ENCODE measurements at places on chromosomes 6 and 20.

GRCh38 chr20:41264819-41265218 is 52.7 kb downstream of the ZHX3 start:
- H3K4me1 ChIP-seq: no peaks in the 10 kb centered on the region
- no peaks in the 10 kb centered on the region for H3K27me3 ChIP-seq
- no peak for DNase-seq
- no peaks in the 10 kb centered on the region for H3K36me3 ChIP-seq

DNA sequence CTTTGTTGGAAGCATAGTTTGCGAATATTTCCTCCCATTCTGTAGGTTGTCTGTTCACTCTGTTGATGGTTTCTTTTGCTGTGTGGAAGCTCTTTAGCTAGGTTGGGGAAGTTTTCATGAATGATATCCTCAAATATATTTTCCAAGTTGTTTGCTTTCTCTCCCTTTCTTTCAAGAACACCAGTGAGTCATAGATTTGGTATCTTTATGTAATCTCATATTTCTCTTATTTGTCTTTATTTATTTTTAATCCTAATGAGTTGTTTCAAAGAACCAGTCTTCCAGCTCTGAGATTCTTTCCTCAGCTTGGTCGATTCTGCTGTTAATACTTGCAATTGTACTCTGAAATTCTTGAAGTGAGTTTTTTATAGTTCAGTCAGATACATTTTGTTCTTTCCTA is 628.0 kb upstream of the ID4 start:
- no peaks in the 10 kb centered on the region for H3K4me1 ChIP-seq
- H3K27me3 ChIP-seq: no peaks in the 10 kb centered on the region
- no peak for DNase-seq
- H3K36me3 ChIP-seq: no peaks in the 10 kb centered on the region
- H3K27ac ChIP-seq: no peak overlapping the region
- H3K4me3 ChIP-seq: no peak overlapping the region

- no peaks in the 10 kb centered on the region for H3K36me3 ChIP-seq
- H3K27me3 ChIP-seq: no peaks in the 10 kb centered on the region
- no peak overlapping the region for H3K4me3 ChIP-seq
- no peaks in the 10 kb centered on the region for H3K4me1 ChIP-seq
- no peak for DNase-seq
Observed at GRCh38 chr6:2481307-2481706, 235.9 kb upstream of the GMDS start.

- no peaks in the 10 kb centered on the region for H3K36me3 ChIP-seq
- H3K4me3 ChIP-seq: no peak overlapping the region
- DNase-seq: no peak
- H3K4me1 ChIP-seq: no peaks in the 10 kb centered on the region
Observed at GRCh38 chr20:12555369-12555768, 453.4 kb upstream of the SPTLC3 start.

- no peaks in the 10 kb centered on the region for H3K27me3 ChIP-seq
- DNase-seq: no peak
- H3K36me3 ChIP-seq: no peaks in the 10 kb centered on the region
- H3K4me1 ChIP-seq: no peaks in the 10 kb centered on the region
- H3K27ac ChIP-seq: no peak overlapping the region
Observed at GRCh38 chr6:130829333-130829910, 2.2 kb downstream of the SMLR1 start.

DNA sequence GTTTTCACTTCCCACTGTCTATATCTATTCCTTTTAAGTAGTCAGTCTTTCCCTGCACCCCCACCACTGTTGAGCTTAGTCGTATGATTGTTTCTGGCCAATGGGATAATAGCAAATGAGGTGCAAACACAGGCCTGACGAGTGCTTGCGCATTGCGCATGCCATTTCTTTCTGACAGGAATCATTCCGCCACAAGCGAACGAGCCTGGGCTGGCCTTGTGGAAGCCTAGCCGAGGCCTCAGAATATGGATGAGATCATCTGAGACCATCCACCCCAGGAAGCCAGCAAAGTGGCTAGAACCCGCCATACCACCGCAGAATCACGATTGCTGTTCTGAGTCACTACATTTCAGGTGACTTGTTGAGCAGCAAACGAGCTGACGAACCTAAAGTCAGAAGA is 52.2 kb upstream of the PRL start:
- no peak overlapping the region for H3K4me3 ChIP-seq
- H3K27me3 ChIP-seq: no peaks in the 10 kb centered on the region
- no peaks in the 10 kb centered on the region for H3K4me1 ChIP-seq
- no peak for DNase-seq
- H3K27ac ChIP-seq: no peak overlapping the region
- no peaks in the 10 kb centered on the region for H3K36me3 ChIP-seq

- DNase-seq: no peak
- H3K36me3 ChIP-seq: peaks cover 9% of the 10 kb centered on the region
- no peak overlapping the region for H3K27ac ChIP-seq
- no peak overlapping the region for H3K4me3 ChIP-seq
Observed at GRCh38 chr6:151351731-151352130, 39.6 kb downstream of the ZBTB2 start.

DNA sequence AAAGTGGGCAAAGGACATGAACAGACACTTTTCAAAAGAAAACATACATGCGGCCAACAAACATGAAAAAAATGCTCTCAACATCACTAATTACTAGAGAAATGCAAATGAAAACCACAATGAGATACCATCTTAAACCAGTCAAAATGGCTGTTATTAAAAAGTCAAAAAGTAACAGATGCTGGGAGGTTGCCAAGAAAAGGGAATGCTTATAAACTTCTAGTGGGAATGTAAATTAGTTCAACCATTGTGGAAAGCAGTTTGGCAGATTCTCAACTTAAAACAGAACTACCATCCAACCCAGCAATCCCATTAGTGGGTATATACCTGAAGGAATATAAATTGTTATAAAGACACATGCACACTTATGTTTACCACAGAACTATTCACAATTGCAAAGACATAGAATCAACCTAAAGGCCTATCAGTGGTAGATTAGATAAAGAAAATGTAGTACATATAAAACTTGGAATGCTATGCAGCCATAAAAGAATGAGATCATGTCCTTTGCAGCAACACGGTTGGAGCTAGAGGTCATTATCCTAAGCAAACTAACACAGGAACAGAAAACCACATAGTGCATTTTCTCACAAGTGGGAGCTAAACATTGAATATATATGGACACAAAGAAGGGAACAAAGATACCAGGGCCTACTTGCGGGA is 16.3 kb downstream of the CENPQ start:
- peak; percentile 19 for DNase-seq
- H3K4me1 ChIP-seq: no peaks in the 10 kb centered on the region
- no peaks in the 10 kb centered on the region for H3K27me3 ChIP-seq
- H3K27ac ChIP-seq: no peak overlapping the region

- no peak overlapping the region for H3K4me3 ChIP-seq
- H3K4me1 ChIP-seq: no peaks in the 10 kb centered on the region
- H3K27me3 ChIP-seq: no peaks in the 10 kb centered on the region
- DNase-seq: no peak
- no peak overlapping the region for H3K27ac ChIP-seq
- H3K36me3 ChIP-seq: no peaks in the 10 kb centered on the region
Observed at GRCh38 chr20:35325401-35325800, 33.2 kb upstream of the FAM83C start.

DNA sequence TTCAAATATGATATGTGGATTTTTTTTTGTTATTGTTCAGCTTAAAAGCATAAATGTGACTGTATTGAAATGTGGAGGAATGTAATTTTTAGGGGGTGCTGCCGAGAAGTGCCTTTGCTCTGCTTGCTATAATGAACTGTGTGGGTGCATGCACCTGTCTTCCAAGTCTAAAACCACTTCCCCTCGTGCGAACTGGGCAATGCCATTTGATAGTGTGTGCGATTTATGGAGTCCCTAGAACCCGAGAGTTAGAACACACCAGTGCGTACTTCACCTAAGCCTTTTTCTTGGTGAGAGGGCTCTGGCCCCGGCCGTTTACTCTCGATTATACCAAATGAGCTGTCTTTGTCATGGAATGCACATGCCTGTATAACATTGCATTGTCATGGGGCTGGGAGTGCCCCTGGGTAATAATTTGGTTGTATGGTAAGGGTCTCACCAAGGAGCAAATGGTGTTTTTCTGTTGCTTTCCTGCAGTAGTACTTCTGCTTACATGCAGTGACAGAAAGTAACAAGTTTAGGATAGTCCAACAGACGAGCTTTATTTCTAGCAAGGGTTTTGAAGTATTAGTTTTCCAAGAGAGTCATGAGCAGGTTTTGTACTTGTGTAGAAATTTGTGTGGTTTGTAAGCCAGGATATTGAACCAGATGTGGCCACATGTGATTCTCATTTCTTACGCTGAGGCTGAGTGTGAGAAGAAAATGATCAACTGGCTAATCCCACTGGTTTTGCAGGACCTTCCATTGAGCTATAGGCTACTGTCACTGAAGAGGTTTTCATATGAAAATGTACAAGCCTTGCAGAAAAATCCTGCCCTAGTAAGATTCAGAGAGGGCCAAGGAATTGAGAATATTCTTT is 172.4 kb downstream of the DTNBP1 start:
- H3K36me3 ChIP-seq: peaks cover 19% of the 10 kb centered on the region
- no peak overlapping the region for H3K4me3 ChIP-seq
- H3K27me3 ChIP-seq: no peaks in the 10 kb centered on the region
- no peak for DNase-seq
- peaks cover 44% of the 10 kb centered on the region for H3K4me1 ChIP-seq
- H3K27ac ChIP-seq: no peak overlapping the region

Data from A673 (cell line).